ENCODE measurements at places on chromosomes 4 and X.

DNA sequence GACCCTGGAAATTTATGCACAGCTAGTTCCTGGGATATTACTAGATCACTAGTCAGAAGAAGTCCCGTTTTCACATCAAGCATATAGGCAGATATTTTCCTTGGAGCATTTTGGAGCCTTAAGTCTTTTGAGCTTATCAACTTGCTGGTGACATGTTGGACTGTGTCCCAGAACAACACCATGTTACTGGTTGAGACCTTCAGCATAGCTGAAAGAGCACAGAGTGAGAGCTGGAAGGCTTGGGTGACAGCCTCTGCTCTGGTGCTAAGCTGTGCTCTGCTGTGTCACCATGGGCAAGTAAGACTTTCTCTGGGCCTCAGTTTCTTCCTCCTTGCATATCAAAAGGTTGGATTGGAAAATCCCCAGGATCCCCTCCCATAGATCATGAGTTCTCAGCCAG, 116.6 kb upstream of the FRMPD4 start:
- DNase-seq: no peak

- no peak for DNase-seq
These were observed 1393.1 kb upstream of the DIAPH2 start for GRCh38 chrX:95291561-95291960.

GRCh38 chr4:39291686-39292085, 74.5 kb downstream of the RFC1 start:
- DNase-seq: no peak

DNA sequence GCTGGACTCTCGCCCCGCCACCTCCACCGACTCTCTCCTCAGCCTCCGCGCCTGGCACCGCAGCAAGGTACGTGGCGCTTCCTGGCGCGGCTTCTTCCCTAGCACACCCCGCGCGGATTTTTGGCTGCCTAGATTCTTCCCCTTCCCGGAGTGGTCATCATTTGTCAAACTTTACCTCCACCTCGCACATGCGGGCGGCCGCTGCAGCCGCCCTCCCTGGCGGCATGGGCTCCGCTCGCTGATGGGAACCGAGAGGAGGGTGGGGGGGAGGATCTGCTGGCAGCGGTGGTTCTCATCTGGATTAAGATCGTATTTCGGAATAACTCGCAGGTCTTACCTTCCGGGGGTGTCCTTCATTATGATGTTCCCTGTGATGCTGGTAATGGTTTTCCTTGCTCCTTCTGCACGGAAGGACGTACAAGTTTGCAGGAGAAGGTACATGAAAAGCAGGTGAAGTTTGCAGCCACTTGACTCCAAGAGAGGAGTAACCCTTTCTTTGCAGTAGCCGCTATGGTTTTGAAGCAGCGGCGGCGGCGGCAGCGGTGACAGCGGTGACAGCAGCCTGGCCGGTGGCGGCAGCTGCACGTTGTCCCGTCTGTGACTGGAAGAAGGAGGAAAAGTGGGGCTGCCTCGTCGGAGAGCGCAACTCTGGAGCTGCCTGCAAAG, 2183.9 kb upstream of the TENM3 start:
- DNase-seq: no peak

GRCh38 chr4:60655356-60655755, 544.8 kb upstream of the ADGRL3 start:
- DNase-seq: no peak
